GM23338 (cell line): ENCODE measurements at places on chromosomes 6 and 20. TPM values are rescaled to one million over a fixed set of nuclear protein-coding genes. Genes with fewer than 3 reads are reported as not detected.

CST2 gene
- not detected in 2 replicates for polyA plus RNA-seq

SMLR1 gene
- 0.09 TPM in 1 of 2 replicates, not detected in the other for polyA plus RNA-seq

TNXB gene
- polyA plus RNA-seq: 1.1 and 2.0 TPM in 2 replicates

INSM1 gene
- 0.55 and 0.61 TPM in 2 replicates for polyA plus RNA-seq

KCNQ5 gene
- polyA plus RNA-seq: 0.30 and 0.68 TPM in 2 replicates
